ENCODE measurements at places on chromosomes 5 and 9.
A peak's percentile ranks its signal among the peaks of the same experiment; 100 is the strongest.

GRCh38 chr5:42943931-42944631 lies 96.0 kb downstream of the ANXA2R start:
- DNase-seq, result peak; percentile 37

- no peak for DNase-seq
Measured at GRCh38 chr5:179130101-179130681, 70.0 kb downstream of the ZNF354C start.

DNA sequence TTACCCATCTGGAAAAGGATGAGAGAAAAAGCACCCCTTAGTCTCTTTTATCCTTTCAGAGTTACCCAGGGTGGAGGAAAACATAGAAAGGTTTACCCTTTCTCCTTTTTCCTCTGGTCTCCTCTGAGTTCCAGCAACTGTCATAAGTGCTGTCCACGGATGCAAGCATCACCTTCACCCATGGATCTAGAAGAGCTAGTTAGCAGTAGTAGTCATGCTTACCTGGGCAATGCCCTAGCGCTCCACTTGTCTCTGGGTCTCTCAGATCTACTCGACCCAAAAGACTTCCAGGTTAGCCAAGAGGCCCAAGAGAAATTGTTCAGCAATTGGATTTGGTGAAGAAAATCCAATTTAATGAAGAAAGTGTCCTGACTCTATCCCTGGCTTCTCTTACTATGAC lies 656.2 kb upstream of the PTPRD start:
- DNase-seq, result no peak

- peak; percentile 35 for DNase-seq
Measured at GRCh38 chr5:997001-997474, 11.6 kb upstream of the NKD2 start.

- DNase-seq, result no peak
Measured at GRCh38 chr9:137569609-137570203, 9.0 kb downstream of the DPH7 start.

DNA sequence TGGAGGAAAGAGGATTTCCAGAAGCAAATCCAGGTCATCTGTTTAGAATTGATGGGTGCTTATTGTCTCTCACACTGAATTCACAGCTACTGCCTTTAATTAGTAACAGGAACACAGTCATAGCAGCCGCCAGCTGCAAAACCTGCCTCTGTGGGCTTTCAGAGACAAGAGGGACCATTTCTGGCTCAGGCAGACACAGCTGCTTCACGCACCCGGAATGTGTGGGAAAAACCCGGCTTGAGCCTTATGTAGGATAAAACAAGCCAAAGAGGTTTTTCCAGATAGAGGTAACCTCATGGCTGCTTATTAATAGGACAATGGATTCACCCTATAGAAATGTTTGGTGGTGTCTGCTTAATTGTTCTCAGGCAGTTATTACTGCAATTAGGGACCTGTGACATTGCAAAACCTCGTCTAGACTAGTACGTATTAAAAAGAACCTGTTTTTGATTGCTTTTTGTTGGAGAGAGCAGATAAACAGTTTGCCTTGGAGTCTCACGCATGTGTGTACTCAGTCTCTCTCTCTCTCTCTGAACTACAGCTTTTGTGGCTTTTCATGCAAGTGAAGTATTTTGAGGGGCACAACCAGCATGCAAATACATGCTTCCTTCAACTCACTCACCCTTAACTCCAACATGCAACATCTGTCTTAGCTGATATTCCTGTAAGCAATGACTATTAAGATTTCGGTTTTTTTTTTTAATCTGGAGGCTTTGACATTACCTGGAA lies 302.7 kb downstream of the PLK2 start:
- peak; percentile 55 for DNase-seq

- peak; percentile 65 for DNase-seq
Measured at GRCh38 chr5:139725073-139725830, 70.4 kb upstream of the PSD2 start.

DNA sequence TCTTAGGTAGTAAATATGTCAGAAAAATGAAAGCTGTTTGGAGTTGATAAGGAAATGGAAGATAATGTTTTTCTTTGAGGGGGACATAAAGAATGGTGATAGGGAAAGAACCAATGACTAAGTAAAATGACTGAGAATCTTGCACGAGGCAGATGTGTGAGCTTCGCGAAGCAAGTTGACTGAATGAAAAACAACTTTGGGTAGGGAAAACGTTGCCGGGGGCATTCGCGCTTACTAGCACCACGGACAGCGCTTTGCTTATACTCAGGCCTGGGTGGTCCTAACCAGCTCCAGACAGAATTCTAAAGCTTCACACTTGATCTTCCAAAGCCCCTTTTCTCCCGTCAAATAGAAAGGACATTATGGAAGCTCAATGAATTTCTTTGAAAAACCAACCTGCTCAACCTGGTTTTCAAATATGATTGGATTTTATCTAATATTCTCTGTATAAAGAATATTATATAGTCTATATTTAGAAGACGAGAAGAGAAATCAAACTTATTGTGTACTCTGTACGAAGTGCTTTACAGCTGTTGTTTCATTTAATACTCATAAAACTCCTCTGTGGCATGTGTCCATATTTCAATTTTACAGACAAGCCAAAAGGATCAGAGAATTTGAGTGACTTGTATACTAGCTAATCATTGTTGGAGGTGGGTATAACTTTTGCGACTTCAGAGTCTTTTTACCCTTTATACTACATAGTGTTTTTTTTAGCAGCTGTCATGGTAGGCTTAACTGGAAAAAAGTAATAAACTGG lies 1.9 kb upstream of the CDKN2B start:
- DNase-seq, result peak; percentile 58

DNA sequence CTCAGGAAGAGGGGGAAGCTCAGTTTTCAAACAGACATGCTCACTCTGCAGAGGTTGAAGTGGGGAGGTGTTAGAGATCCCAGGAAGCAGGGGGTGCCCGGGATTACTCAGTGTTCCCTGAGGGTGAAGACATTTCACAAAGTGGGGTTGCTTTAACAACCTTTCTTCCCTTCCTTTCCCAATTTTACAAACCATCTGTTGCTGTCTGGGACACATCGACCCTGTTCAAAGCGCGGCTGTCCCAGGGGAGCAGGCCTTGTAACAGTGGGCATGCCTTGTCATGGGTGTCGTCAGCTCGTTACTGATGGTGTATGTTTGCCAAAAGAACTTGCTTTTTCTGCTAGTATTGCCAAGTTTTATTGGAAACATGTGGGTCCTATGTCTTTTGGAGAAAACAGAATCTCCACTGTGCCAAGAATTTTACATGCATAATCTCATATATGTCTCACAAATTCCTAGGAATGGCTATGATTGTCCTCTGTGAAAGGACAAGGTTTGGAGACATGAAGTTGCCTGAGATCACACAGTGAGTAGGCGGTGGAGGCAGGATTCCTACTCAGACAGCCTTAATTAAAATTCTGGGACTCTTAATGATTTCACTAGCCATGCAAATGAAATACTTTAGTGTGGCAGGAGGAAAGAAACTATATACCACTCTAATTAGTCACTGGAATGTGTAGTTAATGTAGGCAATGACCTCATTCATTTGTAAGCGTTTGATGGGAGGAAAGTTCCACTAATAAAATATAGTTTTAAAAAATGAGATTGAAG lies 198.9 kb downstream of the NXNL2 start:
- peak; percentile 67 for DNase-seq

- DNase-seq, result no peak
Measured at GRCh38 chr5:126988021-126988569, 42.3 kb downstream of the MARCHF3 start.

DNA sequence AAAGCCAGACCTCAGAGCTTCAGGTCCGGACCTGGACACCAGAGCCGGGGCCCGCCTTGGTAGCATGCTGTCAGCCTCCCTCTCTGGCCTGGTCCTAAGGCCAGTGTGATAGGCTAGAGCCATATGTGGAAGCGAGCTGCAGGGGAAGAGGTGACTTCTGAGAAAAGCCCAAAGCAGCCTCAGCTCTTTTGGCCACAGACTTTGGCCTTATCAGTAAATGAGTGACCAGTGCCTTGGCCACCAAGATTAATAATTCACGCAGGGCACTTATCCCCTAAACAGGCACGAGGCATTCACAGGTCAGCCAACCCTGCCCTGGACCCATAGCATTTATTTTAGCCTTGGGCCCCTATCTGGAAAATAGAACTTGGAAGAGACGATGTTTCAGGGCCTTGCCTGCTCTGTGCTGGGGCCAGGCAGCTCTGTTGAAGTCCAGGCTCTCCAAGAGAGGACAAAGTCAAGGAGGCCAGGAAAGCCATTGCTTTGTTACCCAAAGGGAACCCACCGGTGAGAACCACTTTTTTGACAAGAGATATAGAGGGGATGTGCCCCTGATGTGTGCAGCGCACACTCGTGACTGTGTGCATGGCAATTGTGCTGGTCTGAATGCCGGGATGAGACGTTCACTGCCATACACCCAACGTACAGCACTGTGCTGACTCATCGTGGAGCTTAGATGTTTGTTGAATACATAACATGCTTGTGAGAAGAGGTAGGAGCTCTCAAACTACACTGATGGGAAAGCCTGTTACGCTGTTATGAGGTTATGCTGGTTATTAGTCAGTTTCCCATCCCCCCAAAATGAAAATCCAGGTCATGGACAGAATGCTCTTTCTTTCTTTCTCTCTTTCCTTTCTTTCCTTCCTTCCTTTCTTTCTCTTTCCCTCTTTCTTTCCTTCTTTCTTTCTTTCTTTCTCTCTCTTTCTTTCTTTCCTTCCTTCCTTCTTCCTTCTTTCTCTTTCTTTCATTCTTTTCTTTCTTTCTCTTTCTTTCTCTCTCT lies 5.0 kb upstream of the SLC34A1 start:
- peak; percentile 85 for DNase-seq

DNA sequence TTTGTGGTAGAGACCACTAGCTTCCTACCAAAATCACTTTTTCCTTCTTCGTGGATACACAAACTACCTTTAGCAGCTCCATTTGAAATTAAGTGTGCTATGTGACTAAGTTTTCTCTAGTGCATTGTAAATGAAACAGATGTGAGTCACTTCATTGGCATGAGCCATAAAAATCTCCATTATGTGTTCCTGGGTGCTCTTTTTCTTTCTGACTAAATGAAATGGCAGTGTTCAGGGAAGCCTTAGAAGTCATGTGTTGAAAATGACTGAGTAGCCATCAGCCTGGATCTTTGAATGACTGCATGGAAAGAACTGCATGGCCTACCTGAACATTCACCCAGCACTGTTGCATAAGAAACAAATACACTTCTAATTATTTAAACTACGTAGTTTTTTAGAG lies 107.9 kb downstream of the NDUFAF2 start:
- peak; percentile 93 for DNase-seq

DNA sequence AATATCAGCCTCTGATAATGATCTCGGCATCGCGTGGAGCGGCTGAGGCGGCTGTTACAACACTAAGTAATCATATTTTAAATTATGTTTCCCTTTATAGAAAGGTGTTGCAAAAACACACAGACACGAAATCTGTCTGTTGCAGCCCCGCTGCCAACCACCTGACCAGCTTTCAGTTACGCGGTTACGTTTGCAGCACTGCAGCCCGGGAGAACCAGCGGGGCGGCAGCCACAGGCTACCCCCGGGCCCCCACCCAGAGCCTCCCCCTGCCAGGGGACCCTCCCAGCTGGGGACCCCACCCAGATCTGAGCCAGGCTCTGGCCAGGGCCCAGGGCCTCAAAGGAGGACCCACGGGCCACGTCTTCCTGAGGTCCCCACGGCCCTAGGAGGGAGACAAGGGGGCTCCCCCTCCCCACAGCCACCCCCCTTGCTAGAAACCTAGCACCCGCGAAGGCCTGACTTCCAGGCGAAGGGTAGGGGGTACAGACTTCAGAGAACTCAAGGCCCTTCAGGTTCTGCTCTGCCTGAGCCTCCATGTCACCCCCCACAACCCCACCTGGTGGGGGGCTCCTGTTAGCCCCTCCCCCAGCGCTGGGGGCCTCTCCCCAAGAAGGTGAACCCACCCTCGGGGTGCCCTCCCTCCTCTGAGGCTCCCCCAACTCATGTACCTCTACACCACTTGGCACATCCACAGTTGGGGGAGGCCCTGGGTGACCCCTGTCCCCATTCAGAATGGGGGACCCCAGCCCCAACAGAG lies 6.0 kb downstream of the NACC2 start:
- DNase-seq, result no peak

DNA sequence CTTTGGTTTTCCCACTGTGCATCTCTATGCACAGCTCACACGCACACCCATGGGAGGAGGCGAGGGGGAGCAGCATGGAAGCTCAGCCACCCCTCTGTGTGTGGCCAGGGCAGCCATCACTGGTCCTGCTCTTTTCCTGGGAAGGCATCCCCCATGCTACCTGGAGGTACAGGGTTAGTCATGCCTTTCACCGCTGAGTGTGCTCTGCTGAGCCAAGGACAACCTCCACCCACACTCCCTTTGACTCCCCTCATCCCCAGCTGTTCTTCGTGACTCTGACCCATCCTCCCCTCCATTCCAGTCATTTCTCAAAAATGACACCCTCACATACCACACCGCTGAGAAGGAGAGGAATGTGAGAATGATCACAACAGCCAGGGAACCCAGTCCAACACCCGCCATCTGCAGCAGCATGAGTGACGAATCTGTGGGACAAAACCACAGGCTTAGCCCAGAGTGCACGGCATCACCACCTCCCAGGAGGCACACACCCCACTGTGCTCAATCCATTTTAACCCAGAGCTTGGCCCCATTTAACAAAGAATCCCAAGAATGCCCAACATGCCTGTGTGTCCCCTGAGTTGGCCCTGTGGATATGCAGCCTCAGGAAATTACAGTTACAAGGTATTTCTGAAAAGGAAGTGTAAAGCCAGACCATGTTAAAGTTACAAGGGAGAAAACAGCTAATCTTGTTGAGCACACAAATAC lies 133.4 kb downstream of the SUSD1 start:
- peak; percentile 100 for DNase-seq

Measured in fibroblast of skin of back (primary cell).